ENCODE measurements at places on chromosomes 2 and 18.
A peak's percentile ranks its signal among the peaks of the same experiment; 100 is the strongest.

- no peak for DNase-seq
Observed at GRCh38 chr2:168378960-168379669, 77.0 kb upstream of the CERS6 start.

DNA sequence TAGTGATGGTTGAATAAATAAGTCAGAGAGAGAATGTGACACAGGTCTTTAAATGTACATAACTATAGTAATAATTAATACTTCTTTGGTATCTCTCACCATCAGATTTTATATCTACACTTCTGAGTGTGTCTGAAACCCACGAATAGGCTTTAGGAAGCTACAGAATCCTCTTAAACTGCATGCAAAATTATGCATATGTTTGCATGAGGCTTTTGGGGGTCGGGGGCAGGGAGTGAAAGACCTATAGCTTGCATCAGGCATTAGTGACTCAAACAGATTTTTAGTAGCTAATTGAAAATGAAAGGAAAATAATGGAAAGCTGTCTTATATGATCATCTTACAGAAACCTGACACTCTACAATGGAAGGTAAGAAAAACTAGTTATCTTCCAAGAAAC, 14.9 kb downstream of the LRPPRC start:
- DNase-seq: no peak

DNA sequence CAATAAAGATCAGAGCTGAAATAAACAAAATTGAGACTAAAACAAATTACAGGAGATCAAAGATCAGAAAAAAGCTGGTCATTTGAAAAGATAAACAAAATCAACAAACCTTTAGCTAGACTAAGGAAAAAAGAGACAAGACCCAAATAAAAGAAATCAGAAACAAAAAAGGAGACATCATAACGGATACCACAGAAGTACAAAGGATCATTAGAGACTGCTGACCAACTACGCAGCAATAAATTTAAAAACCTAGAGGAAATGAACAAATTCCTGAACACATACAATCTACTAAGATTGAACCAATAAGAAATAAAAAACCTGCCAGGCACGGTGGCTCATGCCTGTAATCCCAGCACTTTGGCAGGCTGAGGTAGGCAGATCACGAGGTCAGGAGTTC, 33.7 kb downstream of the USP34 start:
- DNase-seq: no peak

- no peak for DNase-seq
Observed at GRCh38 chr2:8215982-8216381, 465.9 kb upstream of the ID2 start.

DNA sequence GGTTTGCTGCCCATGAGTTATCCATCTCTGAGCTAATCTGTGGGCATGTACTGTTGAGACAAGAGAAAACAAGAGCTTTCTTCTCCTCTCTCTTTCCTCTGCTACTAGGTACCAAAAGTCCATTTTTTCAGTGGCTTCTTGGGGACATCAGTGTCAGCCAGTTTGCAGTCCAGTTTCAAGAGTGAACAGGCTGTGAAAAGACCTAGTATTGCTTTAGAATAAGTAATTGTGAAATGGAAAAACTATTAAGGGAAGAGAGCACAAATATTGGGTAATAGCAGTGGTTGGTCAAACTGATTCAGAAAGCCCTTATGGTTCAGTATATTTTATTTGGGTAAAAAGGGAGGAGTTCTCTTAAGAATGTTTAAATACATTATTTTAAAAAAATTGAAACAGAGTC, 33.0 kb upstream of the MEP1B start:
- no peak for DNase-seq

DNA sequence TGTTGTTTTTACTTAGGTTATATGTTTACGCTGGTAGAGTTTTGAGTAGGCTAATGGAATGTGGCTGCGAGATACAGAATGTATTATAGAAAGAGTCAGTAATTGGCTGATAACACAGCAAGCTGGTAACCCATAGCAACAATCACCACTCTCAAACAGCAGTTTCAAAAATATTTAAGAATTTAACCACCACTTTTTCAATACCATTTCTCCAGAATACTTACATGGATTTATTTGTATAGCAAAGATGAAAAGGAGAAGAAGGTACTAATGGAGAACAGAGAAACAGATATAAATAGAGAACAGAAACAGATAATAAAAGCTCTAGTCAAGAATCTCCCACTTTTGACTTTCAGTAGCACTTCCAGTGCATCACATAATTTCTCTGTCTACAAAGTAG, 188.3 kb upstream of the SLC39A10 start:
- DNase-seq: no peak

DNA sequence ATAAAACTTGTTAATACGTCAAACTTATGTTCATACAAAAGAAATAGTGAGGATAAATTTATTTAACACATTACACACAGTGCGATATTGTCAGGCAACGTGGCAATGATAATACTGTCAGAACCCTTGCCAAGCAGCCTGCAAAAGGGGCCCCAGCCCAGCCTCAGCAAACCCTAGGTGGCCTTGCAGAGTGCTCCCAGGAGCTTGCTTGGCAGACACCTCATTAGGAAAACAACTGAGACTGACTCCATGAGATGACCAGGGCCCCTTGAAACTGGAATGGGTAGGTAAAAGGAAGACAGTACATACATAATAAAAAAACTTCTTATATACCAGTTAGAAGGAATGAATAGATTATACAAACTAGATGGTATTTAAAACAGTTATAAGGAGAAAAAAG, 136.6 kb upstream of the EPC2 start:
- no peak for DNase-seq

DNA sequence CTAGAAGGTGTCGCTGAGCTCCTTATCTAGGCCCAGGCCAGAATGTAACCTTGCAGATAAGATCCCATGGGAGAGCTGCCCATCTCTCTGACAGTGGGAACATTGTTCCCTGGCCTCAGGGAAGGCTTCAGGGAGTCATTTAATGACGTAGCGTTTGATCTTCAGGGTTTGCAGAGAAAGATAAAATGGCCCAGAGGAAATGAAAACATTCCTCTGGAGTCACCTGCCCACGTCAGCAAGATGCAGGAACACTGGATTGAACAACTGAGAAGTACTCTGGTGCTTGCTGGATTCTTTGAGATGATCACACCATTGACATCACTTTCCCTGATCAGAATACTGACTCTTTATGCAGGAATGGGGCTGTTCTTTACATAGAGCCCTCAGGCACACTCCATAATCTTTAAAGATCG, 51.6 kb downstream of the MAPK4 start:
- no peak for DNase-seq

GRCh38 chr2:130744287-130745117, 10.8 kb upstream of the AMER3 start:
- no peak for DNase-seq

GRCh38 chr18:37565101-37565976, at the start of gene CELF4:
Gene CELF4, minus strand, starts transcription at chr18:37565798.
- no peak for DNase-seq

GRCh38 chr18:48975817-48976649, 25.3 kb upstream of the SMAD7 start:
- DNase-seq: peak; percentile 69

- no peak for DNase-seq
Observed at GRCh38 chr2:142938240-142938639, 60.8 kb downstream of the KYNU start.

DNA sequence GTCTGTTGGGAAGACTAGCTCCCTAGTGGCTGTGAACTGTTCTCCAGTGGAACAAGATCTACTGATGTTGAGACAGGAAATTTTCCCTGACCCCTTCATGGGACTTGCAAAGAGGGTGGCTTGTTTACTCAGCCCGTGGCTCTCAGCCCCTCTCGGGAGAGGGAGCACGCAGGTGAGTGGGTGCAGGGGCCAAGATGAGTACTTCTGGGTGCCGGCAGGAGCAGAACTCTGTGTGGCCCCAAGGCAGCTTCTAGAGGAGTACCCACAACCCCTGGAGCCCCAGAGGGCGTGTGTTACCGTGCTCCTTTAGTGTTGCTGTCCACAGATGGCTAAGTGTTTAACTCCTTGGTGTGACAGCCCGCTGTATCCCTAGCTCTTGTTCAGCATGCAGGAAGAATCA, 68.2 kb upstream of the CNGA3 start:
- no peak for DNase-seq

DNA sequence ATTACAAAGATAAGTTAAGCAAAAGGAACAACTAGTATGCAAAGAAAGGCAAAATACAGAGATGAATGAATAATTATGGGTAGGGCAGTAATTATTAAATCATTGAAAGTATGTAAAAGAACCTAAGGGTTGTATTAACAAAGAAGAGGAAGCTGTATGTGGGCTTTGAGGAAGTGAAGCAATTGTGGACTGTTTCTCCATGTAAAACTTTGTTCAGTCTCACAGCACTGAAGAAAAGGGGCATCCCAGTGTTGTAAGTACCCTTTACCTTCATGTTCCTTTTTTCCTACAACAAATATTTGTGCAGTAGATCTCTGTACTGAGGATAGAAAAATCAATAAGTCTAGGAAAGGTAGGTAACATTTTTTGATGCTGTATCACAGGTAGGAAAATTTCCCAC, 388.7 kb upstream of the NRP2 start:
- no peak for DNase-seq

- DNase-seq: no peak
Observed at GRCh38 chr2:871926-872680, 78.5 kb upstream of the SNTG2 start.

GRCh38 chr2:120831891-120832290, 96.2 kb downstream of the GLI2 start:
- DNase-seq: no peak

- peak; percentile 95 for DNase-seq
Observed at GRCh38 chr2:134119713-134120405, 134.0 kb upstream of the MGAT5 start.

GRCh38 chr2:27714053-27714452, 50.4 kb downstream of the SLC4A1AP start:
- DNase-seq: no peak

- DNase-seq: no peak
Observed at GRCh38 chr2:132268977-132269523, 107.3 kb upstream of the ANKRD30BL start.

GRCh38 chr2:66436581-66437001, 1.7 kb downstream of the MEIS1 start:
- no peak for DNase-seq

GRCh38 chr2:154402213-154402612, 296.3 kb upstream of the KCNJ3 start:
- DNase-seq: peak; percentile 24

DNA sequence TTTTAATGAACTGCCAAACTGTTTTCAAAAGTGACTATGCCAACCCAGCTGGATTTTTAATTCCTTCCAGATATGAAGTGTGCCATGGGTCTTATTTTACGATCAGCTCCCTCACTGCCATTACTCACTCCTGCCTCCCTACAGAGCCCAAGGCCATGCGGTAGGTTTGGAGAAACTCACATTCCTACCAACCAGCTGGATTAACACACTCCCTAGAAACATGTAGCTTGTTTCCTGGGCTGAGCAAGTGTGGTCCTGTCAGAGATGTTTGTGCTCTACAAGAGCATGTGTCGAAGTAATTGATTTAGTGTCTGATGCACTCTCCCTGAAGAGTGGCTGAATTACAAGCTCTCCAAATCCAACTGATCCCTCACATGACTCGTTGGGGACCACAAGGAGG, 82.5 kb downstream of the SPP2 start:
- DNase-seq: peak; percentile 89

DNA sequence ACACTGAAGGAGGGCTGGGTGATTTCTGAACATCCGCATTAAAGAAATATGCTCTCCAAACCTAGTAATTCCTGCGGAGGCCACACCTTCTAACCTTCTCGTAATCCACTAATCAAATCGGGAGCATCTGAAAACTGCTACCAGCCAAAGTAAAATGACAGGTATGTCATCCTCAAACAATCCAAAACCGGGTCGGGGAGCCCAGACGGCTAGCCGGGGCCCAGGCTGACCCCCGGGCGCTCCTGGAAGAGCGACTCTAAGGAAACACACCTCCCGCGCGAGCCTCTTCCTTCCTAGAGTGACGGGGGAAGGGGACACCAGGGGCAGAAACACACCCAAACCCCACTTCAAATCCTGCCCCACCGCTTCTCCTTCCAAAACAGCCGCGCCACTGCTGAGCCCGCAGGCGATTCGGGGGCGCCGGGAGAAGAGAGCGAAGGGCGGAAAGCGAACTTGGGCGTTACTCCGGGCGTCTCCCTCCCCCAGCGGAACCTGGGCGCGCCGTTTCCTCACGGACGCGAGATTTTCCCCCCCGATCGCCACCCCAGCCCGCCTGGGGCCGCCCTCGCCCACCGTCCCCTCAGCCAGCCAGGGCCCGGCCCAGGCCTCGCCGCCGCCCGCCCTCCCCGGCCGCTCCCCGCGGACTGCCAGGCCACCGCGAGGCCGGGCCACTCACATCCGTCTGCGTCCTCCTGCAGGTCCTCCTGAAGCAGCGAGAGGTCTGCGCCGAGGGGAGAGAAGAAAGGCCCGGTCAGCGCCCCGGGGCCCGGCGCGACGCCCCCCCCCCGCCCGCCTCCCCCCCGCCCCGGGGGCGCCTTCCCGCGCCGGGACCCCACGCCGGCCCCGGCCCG, 584 bp downstream of the PPP4R1 start:
- DNase-seq: peak; percentile 39

DNA sequence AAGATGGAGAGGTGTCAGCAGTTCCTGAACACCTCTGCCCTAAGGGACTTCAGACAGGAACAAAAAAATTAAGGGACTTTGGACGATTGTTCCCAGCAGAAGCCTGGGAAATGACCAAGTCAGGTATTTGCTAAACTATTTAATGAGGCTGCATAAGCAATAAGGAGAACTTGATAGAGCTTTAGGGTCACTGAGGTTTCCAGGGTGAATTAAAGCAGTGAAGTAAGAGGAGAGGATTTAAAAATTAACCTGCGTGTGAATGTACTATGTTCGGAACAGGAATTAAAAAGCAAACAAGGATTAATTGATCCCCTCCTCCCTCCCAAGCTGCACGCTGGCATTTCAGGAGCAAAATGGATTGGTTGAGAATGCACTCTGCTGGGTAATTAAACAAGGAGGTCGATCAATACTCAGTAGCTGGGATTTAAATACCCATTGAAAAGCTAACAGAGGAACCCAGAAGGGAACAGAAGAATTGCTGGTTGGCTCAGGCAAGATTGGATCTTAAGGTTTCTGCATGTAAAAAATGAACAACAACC, 157.2 kb downstream of the RNF152 start:
- no peak for DNase-seq

GRCh38 chr2:221570321-221570935, 1.7 kb downstream of the EPHA4 start:
- DNase-seq: no peak

DNA sequence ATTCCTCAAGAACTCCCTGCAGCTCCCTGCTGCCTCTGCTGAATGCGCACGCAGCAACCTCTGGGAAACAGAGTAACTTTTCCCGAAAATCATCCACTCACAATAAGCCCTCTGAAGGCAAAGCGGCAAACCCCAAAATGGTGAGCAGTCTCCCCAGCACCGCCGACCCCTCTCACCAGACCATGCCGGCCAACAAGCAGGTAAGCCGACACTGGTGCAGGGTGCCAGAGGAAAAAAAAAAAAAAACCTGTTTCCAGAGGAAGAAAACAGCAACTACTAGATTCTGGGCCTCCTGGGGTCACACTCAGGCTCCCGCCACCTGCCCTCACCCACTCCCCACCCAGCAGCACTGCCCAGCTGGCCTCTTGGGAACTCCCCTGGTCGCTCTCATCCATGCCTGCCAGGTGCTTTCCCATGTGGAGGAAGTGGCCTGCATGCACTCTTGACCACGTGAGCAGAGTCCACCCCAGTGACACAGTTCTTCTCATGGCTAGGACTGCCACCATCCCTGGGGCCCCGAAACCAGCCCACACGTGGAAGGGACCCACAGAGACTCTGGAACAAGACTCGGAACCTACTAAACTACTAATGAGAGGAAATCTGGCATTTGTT, 36.9 kb downstream of the KCTD18 start:
- no peak for DNase-seq

Data from RWPE1 (cell line).